ENCODE measurements at places on chromosomes 4 and X.
A peak's percentile ranks its signal among the peaks of the same experiment; 100 is the strongest.

- peak; percentile 9 for DNase-seq
- H3K36me3 ChIP-seq, result peaks cover 3% of the 10 kb centered on the region
- H3K27me3 ChIP-seq, result no peaks in the 10 kb centered on the region
- H3K27ac ChIP-seq, result peak overlapping the region; percentile 80
- peaks cover 11% of the 10 kb centered on the region for H3K4me1 ChIP-seq
- H3K4me3 ChIP-seq, result peak overlapping the region; percentile 91
Measured at GRCh38 chr4:183721207-183722081, 62.4 kb downstream of the TRAPPC11 start.

DNA sequence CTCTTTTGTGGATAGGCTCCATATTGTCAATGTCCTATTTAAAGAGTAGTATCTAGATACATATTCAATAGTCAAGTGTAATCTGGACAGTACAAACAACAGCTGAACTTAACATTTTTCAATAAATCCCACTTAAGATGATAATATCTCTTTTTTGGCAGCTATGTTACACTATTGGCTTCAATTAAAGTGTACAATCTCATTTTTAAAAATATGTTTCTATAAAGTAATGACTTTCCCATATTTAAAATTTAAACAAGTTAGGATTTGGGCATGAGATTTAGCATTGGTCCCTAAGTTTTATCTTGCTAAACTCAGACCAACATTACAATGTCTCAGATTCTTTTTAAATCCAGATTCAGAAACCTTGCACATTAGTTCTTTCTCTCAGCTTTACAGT, 7.9 kb upstream of the JCHAIN start:
- no peak overlapping the region for H3K4me3 ChIP-seq
- no peaks in the 10 kb centered on the region for H3K36me3 ChIP-seq
- H3K4me1 ChIP-seq, result no peaks in the 10 kb centered on the region
- no peak for DNase-seq

GRCh38 chr4:37981425-37981824, 21.2 kb downstream of the PTTG2 start:
- no peak for DNase-seq
- peaks cover 2% of the 10 kb centered on the region for H3K36me3 ChIP-seq
- no peak overlapping the region for H3K27ac ChIP-seq
- H3K4me1 ChIP-seq, result peaks cover 16% of the 10 kb centered on the region

DNA sequence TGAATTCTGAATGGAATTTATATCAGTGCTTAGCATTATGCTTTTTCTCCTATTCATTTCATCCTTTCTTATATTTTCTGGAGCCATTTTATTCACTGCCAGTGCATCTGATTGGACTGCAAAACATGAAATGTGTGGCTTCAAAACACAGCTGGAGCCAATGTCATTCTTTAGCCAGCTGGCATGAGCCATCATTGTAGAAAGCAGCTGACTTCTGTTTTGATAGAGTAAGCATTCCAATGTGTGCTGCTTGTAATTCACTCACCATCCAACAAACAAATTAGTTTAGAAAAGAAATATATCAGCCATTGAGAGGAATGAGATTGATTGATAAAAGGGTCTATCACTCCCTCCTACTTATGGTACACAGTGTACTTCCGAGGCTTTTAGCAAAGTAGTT, 2616.0 kb downstream of the ARAP2 start:
- DNase-seq, result no peak
- no peak overlapping the region for H3K4me3 ChIP-seq
- H3K4me1 ChIP-seq, result no peaks in the 10 kb centered on the region
- no peaks in the 10 kb centered on the region for H3K27me3 ChIP-seq

GRCh38 chrX:108309144-108309543, 129.1 kb downstream of the COL4A6 start:
- no peak overlapping the region for H3K27ac ChIP-seq
- DNase-seq, result no peak
- H3K4me1 ChIP-seq, result no peaks in the 10 kb centered on the region

GRCh38 chr4:898869-899555, 33.1 kb downstream of the GAK start:
- DNase-seq, result no peak
- H3K4me3 ChIP-seq, result no peak overlapping the region
- no peak overlapping the region for H3K27ac ChIP-seq
- H3K36me3 ChIP-seq, result peaks cover 72% of the 10 kb centered on the region

DNA sequence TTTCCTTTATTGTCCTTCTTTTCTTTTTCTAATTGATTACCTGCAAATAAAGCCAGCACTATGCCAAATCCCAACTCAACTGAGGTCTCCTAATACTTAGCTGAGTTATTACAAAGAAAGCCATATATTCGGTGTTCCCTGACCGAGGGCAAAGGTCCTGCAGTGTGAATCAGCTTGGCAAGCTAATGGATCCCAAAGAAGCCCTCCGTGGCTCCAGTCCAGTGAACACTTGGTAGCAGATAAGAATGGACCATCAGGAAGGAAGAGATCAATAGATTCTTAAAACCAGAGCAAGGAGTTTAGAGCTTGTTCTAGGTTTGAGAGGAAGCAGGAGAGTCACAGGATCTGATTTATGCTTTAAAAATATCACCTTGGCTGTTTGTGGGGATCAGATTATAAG, 8.5 kb downstream of the LDB2 start:
- H3K4me3 ChIP-seq, result peak overlapping the region; percentile 13
- H3K4me1 ChIP-seq, result peaks cover 55% of the 10 kb centered on the region
- no peaks in the 10 kb centered on the region for H3K27me3 ChIP-seq

DNA sequence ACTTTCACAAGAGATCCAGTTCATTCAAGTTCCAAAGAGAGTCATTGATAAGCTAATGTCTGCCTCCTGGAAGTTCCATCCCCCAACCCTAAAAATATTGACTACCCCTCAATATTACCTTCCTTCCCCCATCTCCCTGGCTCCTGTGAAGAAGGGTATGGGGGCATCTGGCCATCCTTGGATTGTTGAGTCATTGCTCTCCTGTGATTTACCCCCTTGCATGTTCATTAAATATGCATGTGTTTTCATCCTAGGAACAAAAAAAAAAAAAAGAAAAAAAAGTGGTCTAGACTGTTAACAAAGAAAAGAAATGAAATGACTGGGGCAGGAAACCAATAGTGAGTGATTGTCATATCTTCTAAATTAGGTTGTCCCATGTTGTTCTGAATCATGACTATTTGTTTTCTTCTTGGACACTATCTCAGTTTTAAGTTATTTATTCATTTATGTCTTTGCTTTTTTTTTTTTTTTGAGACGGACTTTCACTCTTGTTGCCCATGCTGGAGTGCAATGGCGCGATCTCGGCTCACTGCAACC, 51.9 kb upstream of the HUWE1 start:
- H3K27ac ChIP-seq, result no peak overlapping the region
- no peak for DNase-seq
- no peaks in the 10 kb centered on the region for H3K27me3 ChIP-seq
- no peak overlapping the region for H3K4me3 ChIP-seq
- H3K36me3 ChIP-seq, result no peaks in the 10 kb centered on the region
- H3K4me1 ChIP-seq, result no peaks in the 10 kb centered on the region

- no peak for DNase-seq
- no peaks in the 10 kb centered on the region for H3K36me3 ChIP-seq
- peaks cover 22% of the 10 kb centered on the region for H3K27me3 ChIP-seq
Measured at GRCh38 chr4:174120446-174121295, 162.8 kb downstream of the FBXO8 start.

DNA sequence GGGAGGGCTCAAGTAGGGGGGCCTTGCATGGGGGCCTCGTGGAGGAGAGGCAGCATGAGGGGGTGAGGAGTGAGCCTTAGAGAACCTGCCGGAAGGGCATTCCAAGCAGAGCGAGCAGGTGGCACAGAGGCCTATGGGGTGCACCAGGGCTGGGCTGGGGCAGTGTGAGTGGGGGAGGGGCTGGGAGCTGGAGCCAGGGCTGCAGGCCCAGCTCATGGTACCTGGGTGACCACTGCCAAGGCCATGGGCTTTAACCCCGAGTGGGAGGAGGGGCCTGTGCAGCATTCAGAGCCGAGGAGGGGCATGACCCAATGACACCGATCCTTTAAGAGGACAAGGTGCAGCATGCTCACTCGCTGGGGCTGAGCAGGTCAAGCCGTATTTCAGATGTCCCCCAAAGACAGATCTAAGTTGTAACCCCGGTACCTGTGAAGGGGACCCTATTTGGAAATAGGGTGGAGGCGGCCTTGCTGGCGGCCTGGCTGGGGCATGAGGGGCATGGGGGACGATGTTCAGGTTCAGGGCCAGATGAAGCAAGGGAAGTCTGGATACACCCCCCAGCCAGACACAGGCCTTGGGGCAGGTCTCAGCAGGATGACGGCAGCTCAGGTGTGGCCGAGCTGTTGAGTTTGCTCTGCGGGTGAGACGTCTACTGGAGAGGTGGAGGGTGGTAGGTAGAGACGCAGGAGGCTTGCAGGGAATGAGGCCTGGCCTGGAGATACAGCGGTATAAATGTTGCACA, 137.0 kb downstream of the CPZ start:
- no peaks in the 10 kb centered on the region for H3K4me1 ChIP-seq
- no peaks in the 10 kb centered on the region for H3K36me3 ChIP-seq
- DNase-seq, result no peak

DNA sequence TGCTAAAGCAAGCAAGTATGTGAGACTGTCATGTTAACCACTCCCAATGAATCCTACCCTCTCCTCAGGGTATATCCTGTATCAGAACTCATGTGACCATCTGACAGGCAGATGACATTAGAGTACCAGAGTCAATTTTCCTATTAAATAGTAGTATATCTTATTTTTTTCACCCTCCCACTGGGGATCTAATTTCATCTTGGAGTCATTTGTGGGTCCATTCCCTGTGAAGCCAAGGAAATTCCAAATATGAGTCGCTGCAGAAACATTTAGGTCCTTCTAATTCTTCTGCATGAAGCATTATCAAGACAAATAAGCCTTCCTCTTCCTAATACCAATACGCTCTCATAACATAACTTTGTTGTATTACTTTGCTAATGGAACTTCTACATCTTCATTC, 52.2 kb upstream of the BLTP1 start:
- no peak overlapping the region for H3K4me3 ChIP-seq
- no peak for DNase-seq
- no peak overlapping the region for H3K27ac ChIP-seq

GRCh38 chrX:13933851-13934250, 95.8 kb downstream of the GEMIN8 start:
- no peak overlapping the region for H3K4me3 ChIP-seq

- H3K27me3 ChIP-seq, result no peaks in the 10 kb centered on the region
- no peak overlapping the region for H3K27ac ChIP-seq
- H3K4me3 ChIP-seq, result no peak overlapping the region
- H3K4me1 ChIP-seq, result peaks cover 7% of the 10 kb centered on the region
- peaks cover 5% of the 10 kb centered on the region for H3K36me3 ChIP-seq
Measured at GRCh38 chr4:10959586-10959985, 275.0 kb upstream of the CLNK start.

DNA sequence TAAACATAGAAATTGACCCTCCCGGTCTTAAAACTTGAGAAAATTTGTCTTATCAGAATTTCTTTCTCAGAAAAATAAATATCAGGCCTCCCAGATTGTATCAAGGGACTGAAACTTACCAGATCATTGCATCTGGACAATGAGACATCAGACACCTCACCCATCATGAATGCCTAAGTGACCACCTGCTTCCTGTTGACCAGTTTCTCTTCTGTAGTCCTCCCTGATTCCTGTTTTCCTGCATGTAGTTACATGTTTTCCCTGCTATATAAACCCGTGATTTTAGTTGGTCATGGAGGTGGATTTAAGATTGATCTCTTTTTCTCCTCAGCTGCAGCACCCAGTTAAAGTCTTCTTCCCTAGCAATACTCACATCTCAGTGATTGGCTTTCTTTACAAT, 548.1 kb downstream of the PPP4R3C start:
- no peaks in the 10 kb centered on the region for H3K36me3 ChIP-seq
- no peak overlapping the region for H3K27ac ChIP-seq
- H3K4me3 ChIP-seq, result no peak overlapping the region
- no peaks in the 10 kb centered on the region for H3K4me1 ChIP-seq
- H3K27me3 ChIP-seq, result no peaks in the 10 kb centered on the region

GRCh38 chr4:42078184-42078801, 74.2 kb downstream of the BEND4 start:
- no peaks in the 10 kb centered on the region for H3K27me3 ChIP-seq
- DNase-seq, result no peak
- H3K4me3 ChIP-seq, result no peak overlapping the region
- peaks cover 25% of the 10 kb centered on the region for H3K36me3 ChIP-seq
- no peaks in the 10 kb centered on the region for H3K4me1 ChIP-seq

GRCh38 chr4:7108046-7108625, 40.3 kb upstream of the GRPEL1 start:
- H3K4me3 ChIP-seq, result no peak overlapping the region
- H3K4me1 ChIP-seq, result peaks cover 4% of the 10 kb centered on the region
- DNase-seq, result no peak
- no peaks in the 10 kb centered on the region for H3K36me3 ChIP-seq
- H3K27ac ChIP-seq, result no peak overlapping the region

- no peak overlapping the region for H3K4me3 ChIP-seq
- no peak overlapping the region for H3K27ac ChIP-seq
- no peaks in the 10 kb centered on the region for H3K4me1 ChIP-seq
- peaks cover 33% of the 10 kb centered on the region for H3K27me3 ChIP-seq
- H3K36me3 ChIP-seq, result no peaks in the 10 kb centered on the region
Measured at GRCh38 chr4:9898596-9899305, 117.3 kb downstream of the DRD5 start.

- no peak overlapping the region for H3K27ac ChIP-seq
- no peak for DNase-seq
- no peaks in the 10 kb centered on the region for H3K27me3 ChIP-seq
- H3K36me3 ChIP-seq, result peaks cover 57% of the 10 kb centered on the region
Measured at GRCh38 chr4:1834047-1834775, 21.7 kb downstream of the LETM1 start.

DNA sequence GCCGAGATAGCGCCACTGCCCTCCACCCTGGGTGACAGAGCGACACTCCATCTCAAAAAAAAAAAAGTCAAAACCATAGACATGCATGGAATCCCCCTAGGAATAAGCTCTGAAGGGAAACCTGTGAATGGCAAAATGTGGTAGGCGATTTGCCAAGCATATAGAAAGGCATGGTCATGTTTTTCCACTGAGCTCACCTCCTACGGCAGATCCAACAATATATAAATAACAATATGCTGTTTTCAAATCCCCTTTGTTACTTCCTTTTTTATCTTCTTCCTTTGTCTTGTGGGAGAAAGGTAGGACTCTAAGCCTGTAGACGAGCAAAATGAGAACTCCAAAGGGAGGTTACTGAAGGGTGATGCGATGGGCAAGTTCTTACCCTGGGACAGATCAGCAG, 219.0 kb downstream of the PALLD start:
- H3K36me3 ChIP-seq, result no peaks in the 10 kb centered on the region
- H3K4me3 ChIP-seq, result no peak overlapping the region
- no peak overlapping the region for H3K27ac ChIP-seq
- DNase-seq, result no peak
- H3K27me3 ChIP-seq, result no peaks in the 10 kb centered on the region

DNA sequence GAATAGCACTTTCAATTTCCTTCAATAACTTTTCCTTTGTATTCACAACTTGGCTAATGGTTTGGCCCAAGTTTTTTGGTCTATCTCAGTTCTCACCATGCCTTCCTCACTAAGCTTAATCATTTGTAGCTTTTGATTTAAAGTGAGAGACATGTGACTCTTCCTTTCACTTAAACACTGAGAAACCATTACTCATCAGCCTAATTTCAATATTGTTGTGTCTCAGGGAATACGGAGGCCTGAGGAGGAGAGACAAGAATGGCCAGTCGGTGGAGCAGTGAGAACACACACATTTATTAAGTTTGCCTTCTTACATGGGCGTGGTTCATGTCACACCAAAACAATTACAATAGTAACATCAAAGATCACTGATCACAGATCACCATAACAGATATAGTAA, 56.7 kb downstream of the TSPAN5 start:
- no peaks in the 10 kb centered on the region for H3K36me3 ChIP-seq
- peaks cover 32% of the 10 kb centered on the region for H3K4me1 ChIP-seq
- H3K4me3 ChIP-seq, result peak overlapping the region; percentile 66
- H3K27me3 ChIP-seq, result no peaks in the 10 kb centered on the region
- peak overlapping the region; percentile 47 for H3K27ac ChIP-seq

GRCh38 chrX:71440401-71440800, 74.2 kb downstream of the TAF1 start:
- H3K36me3 ChIP-seq, result peaks cover 36% of the 10 kb centered on the region
- no peak for DNase-seq
- peak overlapping the region; percentile 53 for H3K27ac ChIP-seq
- peaks cover 2% of the 10 kb centered on the region for H3K4me1 ChIP-seq
